ENCODE measurements at places on chromosomes 6 and 20.

- H3K4me1 ChIP-seq: peaks cover 17% of the 10 kb centered on the region
- no peak overlapping the region for H3K4me3 ChIP-seq
- peaks cover 2% of the 10 kb centered on the region for H3K27me3 ChIP-seq
- peaks cover 12% of the 10 kb centered on the region for H3K36me3 ChIP-seq
Observed at GRCh38 chr6:8172530-8172929, 70.2 kb upstream of the EEF1E1 start.

DNA sequence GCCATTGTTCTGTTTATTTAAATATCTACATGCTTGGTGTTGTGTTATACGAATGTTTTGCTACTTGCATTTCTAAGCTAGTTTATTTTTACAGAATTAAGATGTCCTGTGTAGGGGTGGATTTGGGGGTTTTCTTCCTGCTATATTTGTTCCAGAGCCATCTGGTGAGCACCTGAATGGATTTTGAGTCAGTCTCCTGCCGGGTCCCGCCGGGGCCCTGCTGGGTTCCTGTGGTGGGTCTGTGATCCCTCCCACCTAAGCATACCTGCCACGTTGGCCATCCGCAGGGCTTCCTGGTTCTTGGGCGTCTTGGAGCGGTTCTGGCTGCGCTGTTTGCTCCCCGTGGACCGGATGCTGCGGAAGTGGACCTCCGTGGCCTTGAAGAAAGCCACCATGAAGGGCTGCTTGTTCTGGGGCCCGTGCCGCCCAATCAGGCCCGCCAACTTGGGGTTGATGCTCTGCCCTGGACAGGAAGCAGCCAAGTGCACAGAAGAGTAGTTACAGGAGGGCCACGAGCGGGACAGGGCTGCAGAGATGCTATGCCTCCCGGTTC is 82.9 kb downstream of the BMP7 start:
- H3K27ac ChIP-seq: no peak overlapping the region
- no peaks in the 10 kb centered on the region for H3K27me3 ChIP-seq
- H3K4me3 ChIP-seq: no peak overlapping the region

GRCh38 chr6:113187661-113188060 is 669.5 kb upstream of the MARCKS start:
- DNase-seq: no peak
- no peaks in the 10 kb centered on the region for H3K27me3 ChIP-seq
- H3K36me3 ChIP-seq: no peaks in the 10 kb centered on the region
- no peak overlapping the region for H3K27ac ChIP-seq

GRCh38 chr20:20521736-20522135 is 153.8 kb downstream of the INSM1 start:
- peaks cover 8% of the 10 kb centered on the region for H3K4me1 ChIP-seq
- H3K27ac ChIP-seq: no peak overlapping the region
- H3K27me3 ChIP-seq: no peaks in the 10 kb centered on the region
- peaks cover 22% of the 10 kb centered on the region for H3K36me3 ChIP-seq

DNA sequence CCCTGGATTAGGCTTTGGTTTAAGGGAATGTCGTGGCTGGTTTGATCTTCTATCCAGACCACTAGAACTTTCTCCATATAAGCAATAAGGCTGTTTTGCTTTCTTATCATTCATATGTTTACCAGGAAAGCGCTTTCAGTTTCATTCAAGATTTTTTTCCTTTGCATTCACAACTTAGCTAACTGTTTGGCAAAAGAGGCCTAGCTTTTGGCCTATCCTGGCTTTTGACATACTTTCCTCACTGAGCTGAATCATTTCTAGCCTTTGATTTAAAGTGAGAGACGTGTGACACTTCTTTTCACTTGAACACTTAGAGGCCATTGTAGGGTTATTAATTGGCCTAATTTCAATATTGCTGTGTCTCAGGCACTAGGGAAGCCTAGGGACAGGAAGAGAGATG is 1.7 kb upstream of the FAM50B start:
- peak overlapping the region; percentile 70 for H3K27ac ChIP-seq
- H3K4me3 ChIP-seq: peak overlapping the region; percentile 7
- H3K4me1 ChIP-seq: peaks cover 5% of the 10 kb centered on the region
- no peak for DNase-seq

GRCh38 chr20:51961964-51962761 is 159.8 kb upstream of the SALL4 start:
- H3K27ac ChIP-seq: no peak overlapping the region
- DNase-seq: no peak
- H3K36me3 ChIP-seq: no peaks in the 10 kb centered on the region
- H3K4me1 ChIP-seq: peaks cover 35% of the 10 kb centered on the region
- H3K27me3 ChIP-seq: no peaks in the 10 kb centered on the region

DNA sequence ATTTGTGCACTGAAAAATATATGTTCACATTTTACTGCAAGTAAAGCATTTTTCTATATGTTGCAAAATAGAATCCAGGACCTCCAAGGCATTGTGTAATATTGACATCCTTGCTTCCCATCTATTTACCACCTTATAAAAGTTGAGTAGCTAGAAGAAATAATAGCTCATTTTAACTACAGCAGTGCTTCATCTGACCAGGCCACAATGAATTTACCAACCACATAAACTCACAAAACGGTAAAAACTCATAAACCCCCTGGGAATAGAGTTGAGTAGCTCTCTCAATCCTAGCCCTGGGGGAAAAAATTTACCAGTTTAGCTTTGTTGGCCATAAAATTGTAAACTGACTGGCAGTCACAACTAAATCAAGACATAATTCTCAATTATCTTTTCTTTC is 3.9 kb downstream of the ATXN1 start:
- no peaks in the 10 kb centered on the region for H3K27me3 ChIP-seq
- no peak for DNase-seq
- no peak overlapping the region for H3K4me3 ChIP-seq
- H3K36me3 ChIP-seq: peaks cover 9% of the 10 kb centered on the region
- peak overlapping the region; percentile 60 for H3K27ac ChIP-seq
- peaks cover 37% of the 10 kb centered on the region for H3K4me1 ChIP-seq
